ENCODE measurements at places on chromosomes 12 and 14.

- DNase-seq, result no peak
Measured at GRCh38 chr14:81991998-81992397, 458.3 kb upstream of the SEL1L start.

DNA sequence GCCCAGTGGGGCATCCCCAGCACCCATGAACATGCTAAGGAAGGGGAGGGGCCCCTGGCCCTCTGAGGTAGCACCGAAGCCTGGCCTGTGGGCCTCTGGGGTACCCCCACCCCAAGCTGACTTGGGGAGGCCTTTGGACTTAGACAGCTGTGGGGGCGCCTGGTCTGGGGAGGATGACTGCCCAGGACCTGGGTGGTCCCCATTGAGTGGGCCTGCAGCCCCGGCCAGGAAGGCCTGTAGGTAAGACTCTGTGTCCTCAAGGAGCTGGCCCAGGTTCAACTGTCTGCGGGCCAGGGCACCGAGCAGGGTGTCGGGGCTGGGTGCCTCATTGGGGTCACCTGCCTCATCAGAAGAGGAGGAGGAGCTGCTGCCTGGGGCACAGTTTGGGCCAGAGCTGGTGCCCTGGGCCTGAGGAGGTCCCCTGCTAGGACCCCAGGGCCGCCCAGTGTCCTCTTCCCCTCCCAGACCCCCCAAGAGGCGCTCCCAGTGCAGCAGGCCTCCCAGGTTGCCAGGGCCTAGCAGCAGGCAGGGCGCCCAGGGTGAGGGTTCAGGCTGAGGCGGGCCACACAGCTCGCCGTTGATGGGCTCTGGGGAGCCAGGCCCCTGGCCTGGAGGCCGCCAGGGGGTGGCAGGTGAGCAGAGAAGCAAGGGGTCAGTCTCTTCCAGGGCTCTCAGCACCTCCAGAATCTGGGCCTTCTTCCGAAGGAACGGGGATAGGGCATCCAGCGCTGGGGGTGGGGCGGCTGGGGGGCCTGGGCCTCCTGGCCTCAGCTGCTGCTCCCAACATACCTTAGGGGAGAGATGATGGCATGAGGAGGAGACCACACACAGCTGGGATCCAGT, 31.4 kb downstream of the NCKAP5L start:
- no peak for DNase-seq

GRCh38 chr14:89473989-89474388, 57.0 kb upstream of the FOXN3 start:
- no peak for DNase-seq

DNA sequence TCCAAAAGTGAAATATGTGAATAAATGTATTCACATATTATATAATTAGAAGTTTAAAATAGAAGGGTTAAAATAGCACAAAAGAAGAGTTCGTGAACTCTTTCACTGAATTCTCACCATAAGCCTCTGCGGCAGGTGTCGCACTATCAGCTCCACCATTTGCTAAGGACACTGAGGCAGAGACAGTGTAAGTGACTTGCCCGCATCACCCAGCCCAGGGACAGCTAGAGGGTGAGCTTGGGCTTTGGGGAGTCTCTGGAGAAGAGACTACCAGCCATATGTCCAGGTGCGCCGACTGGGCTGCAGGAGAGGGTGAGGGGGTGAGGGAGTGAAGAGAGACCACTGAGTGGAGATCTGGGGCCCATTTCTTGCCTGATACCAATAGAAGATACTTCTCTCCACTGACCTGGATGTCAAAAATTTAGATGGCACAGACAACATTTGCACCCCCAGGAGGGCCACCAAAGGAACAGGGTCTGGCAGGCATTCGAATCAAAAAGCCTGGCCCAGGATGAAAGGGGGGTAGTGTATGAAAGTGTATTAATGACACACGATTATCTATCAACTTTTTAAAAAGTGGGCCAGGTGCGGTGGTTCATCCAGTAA, 28.5 kb downstream of the FAIM2 start:
- no peak for DNase-seq

DNA sequence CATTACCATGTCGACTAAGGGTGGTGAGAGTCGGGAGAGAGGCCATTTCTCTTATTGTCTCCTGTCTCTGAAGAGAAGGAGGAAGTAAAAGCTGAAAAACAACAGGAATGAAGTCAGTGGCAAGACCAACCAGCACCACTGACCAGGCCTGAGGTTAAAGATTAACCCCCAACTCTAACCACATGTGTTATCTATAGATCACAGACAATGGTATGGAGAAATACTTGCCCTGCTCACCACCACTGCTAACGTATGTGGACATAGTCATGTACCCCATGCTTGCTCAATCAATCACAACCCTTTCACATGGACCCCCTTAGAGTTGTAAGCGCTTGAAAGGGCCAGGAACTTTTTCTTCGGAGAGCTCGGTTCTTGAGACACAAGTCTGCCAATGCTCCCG, 690.9 kb upstream of the LMO3 start:
- DNase-seq, result no peak

- DNase-seq, result no peak
Measured at GRCh38 chr12:113136128-113136989, 798 bp upstream of the RASAL1 start.

GRCh38 chr12:98939350-98939749, 294.3 kb downstream of the APAF1 start:
- no peak for DNase-seq

DNA sequence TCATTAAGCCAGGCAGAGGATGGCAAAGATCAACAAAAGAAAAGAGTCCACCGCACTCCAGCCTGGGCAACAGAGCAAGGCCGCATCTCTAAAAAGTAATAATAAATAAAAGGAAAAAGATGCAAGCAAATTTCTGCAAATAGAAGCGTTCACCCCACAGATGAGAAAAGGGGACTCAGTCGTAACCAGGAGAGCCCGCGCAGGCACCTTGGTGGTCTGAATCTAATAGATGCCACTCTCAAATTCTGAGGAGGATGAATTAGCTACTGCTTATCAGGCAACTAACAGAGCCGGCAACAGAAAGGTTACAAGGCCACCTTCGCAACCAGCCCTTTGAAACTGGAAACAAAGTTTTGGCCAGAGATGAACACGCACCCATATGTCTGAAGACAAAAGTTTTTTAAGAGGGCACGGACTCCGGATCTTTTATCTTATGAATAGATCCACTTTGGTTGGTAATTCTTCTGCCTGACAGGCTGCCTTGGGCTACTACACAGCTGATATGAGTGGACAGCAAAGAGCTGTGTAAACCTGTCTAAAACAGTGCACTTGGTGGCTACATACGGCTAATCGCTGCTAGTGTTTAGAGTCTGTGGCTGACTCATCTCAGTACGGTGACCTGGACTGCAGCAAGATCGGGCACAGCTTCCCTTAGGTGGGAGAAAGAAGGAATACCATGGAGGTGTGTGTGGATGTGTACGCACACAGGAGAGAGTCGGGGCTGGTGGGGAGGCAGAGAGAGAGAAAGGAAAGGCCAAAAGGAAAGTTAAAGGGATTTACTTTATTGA, 32.9 kb upstream of the TTC7B start:
- DNase-seq, result no peak

- no peak for DNase-seq
Measured at GRCh38 chr14:23105348-23105824, 597 bp upstream of the CIROP start.

DNA sequence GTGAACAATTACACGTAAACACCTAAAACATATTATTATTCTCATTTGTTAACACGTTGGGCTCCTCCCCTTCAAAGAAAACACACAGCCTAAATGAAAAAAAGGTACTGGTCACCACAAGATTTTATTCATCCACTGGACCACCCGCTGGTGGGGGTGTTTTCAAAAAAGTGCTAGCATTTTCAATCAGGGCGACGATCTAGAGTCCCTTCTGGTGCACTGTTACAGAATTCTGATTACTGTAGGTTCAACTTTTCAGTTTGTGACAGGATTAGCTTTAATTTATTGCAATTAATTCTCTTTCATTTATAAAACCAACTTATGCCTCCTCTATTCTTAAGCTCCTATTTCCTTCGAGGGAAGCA, 443 bp downstream of the MAGOHB start:
- DNase-seq, result no peak

DNA sequence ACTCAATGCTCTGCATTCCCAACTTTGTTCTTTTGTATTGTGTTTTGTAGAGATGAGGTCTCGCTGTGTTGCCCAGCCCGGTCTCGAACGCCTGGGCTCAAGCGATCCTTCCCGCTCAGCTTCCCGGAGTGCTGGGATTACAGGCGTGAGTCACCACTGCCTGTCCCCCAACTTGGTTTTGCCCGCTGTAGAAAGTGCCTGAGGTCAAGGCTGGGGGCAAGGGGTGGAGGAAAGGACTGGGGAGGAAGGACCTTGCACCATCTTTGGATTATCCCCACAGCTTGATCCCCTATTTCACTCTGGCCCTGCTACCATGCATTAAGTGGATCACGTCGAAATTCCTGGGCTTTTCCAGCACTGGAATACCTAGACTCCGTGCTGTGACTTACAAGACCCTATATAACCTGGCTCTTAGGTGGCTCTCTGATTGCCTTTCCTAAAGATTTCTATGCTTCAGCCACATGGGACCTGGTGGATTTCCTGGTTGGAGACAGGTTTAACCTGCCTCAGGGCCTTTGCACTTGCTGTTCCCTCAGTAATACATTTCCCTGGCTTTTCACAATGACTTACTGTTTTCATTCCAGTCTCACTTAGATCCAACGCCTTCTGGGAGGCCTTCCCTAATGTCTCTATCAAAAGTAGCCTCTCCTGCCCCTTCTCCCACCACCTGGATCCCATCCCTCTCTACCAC, 608 bp upstream of the PIANP start:
- DNase-seq, result no peak

DNA sequence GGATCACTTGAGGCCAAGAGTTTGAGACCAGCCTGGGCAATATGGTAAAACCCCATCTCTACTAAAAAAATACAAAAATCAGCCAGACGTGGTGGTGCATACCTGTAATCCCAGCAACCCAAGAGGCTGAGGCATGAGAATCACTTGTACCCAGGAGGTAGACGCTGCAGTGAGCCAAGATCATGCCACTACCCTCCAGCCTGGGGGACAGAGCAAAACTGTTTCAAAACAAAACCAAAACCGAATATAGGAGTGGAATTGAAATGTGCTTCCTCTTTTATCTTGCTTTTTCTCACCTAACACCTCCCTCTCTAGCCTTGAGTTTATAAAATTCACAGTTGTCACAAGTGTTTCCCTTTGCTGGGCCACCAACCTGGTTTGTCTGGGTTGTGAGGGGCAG, 181.9 kb downstream of the PAH start:
- DNase-seq, result no peak

DNA sequence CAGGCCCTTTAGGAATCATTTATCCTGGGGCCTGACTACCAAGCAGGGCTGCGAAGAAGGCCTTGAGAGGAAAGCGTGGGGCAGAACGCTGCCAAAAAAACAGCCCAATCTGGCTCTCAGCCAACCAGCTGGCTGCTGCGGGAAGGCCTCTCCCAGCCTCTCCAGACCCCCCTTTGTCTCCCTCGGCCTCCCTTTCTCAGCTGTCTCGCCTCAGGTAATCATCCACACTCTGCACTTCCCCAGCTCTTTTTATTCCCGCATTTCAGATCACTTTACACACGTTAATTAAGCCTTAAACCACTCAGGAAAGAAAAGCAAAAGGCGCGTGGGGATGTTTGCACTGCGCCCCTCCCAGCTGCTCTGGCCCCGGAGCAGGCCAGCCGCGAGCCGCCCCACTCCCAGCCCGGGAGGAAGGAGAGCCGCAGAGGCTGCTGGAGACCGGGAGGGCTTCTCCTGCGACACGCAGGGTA, 208.2 kb upstream of the FOXN3 start:
- peak; percentile 48 for DNase-seq

DNA sequence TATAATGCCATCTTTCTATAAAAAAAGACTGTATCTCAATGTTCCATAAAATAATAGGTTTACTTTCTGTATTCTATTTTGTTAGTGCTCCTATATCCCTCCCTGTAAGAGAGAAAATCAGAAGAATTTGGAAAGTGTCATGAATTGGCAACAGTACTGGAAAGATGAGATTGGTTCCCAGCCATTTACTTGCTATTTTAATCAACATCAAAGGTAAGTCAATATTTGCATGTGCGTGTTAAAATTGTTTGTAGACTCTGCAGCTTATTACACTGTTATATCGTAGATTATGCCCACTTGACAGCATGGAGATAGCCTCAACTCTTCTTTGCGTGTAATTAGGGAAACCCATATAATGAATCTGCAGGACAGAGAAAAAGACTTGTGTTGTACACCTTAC, 34.0 kb downstream of the KCNMB4 start:
- peak; percentile 1 for DNase-seq

- no peak for DNase-seq
Measured at GRCh38 chr12:62164036-62164435, 96.2 kb upstream of the USP15 start.

DNA sequence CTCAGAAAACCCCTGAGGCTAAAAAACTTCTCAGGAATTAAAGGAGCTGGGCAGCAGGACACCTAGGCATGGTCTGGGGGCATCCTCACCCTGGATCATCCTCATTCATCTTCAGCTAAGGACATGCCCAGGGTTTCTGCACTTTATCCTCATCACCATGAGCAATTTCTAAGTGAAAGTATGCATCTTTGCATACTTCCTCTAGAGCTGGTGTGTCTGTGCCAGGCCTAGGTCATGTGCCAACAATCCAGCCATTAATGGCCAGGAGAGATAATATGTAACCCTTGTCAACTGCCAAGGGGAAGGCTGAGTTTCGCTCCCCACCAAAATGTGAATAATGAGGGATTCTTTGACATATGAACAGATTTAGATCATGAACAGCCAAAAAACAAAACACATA, 160.5 kb downstream of the KITLG start:
- DNase-seq, result no peak
